ENCODE measurements at places on chromosomes 2 and 18.

DNA sequence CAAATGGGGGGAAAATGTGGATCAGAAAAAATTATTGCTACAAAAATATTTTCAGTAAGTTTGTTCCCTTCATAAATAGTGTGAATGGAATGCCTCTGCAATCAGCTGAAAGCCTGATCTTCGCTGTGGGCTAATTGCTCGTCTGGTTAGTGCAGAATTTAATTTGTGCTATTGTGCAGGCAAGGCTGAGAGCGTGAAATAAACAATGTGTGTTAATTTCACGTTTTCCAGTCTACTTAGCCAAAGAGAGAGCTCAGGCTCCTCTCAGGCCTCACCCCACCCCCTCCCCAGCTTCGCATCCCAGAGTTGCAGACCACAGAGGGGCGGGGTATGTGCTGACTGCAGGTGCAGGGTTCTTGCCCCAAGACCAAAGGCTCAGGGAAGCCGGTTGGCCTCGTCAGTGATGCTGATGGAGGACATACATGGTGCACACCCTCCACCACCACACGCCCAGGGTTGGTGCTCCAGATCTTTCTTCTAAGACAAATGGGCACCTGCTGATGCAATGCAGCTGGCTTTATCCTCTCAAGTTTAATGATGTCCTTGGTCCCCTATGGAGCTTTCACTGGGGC, 302.6 kb upstream of the SLC14A2 start:
- DNase-seq = no peak

DNA sequence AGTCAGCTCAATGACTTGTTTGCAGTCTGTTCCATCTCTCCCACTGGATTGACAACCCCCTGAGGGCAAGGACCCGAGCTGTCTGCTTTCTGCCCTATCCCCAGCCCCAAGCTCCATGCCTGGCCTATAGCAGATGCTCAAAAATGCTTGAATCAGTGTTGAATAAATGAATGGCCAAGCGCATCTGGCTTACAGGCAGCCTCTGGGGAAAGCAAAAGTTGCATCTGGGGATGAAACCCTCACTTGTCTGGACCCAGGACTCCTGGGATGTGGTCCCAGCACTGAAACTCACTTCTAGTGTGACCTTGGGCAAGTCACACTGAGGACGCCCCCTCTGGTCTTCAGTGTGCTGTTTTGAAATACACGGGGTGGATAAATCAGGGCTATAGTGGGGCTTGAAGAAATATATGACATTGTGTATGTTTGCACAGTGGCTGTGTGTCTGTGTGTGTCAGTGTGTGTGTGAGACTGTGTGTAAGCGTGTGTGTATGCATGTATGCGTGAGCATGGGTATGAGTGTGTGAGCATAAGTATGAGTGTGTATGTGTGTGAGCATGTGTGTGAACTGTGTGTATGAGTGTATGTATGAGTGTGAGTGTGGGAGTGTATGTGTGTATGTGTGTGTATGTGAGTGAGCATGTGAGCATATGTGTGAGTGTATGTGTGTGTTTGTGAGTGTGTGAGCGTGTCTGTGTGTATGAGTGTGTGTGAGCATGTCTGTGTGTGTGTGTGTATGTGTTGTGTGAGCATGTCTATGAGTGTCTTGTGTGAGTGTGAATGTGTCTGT, 27.8 kb upstream of the TNS1 start:
- DNase-seq = no peak

DNA sequence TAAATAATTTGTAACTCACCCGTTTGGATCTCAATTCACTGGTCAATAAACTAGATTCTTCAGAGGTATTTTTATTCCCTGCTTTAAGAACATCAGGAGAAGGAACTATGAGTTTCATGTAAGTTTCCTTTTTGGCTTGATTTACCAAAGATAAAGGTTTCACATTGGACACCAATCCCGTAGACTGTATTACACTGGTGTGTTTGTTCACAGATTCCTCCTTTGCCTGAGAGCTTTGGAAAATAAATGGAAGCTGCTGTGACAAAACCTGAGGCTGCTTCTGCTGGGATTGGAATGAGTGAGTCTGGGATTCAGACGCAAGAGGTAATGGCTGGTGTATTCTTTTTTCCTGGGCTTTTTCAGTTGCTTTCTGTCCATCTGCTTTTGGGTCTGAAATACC, 151.8 kb upstream of the WDSUB1 start:
- no peak for DNase-seq

GRCh38 chr2:165428926-165429325, 40.6 kb upstream of the CSRNP3 start:
- no peak for DNase-seq

DNA sequence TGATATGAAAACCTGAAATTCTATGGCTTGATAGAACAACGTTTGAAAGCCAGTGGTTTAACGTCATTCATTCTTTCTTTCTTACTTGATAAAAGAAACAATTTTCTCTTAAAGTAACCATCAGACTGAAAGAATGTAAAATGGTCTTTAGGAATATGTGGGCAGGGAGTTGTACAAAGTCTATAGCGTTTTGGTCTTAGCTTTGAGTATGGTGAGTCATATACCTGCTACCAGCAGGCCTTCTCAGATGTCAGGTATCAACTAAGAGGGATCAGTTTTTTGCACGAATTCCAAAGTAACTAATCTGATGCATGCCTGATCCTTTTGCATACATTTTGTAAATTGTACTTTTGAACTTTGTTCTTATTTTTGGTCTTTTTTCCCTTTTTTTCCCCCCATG, 101.5 kb upstream of the DSEL start:
- DNase-seq = no peak

GRCh38 chr2:189406586-189407233, 34.6 kb upstream of the WDR75 start:
- DNase-seq = no peak

DNA sequence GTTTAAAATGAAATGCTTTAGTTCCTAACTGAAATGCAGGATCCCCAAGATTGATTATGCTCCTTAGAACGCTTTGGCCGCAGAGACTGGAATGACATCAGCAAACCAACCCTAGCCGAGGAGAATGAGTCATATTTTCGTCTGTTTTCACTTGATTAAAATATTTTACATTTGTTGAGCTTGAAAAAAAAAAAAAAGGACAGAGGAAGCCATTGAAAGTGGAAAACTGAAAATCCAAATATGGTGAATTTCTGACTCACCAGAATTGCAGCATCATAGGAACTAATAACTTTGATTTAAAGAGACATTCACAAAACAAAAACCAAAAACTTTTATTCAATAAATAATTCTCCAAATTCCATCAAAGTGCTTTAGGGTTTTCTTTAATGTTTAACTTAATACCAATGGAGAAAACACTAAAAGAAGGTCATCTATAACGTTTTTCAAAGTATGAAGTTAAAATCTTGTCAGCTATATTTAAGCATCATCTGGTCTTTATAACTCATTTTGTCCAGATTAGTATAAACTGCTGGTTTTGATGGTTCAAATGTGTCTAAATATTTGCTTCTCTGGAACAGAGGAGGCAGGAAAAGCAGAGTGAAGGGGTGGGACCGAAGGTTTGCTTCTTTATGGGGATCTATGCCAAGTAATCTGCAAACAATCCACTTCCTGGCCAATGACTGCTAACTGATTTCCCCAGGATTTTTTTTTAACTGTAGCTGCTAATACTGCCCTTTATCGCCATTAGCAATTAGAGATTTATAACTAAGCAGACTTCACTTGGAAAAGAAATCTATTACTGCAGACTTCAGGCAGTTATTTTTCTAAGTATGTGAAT, 30.9 kb upstream of the COL5A2 start:
- peak; percentile 90 for DNase-seq

- DNase-seq = no peak
Observed at GRCh38 chr2:39608686-39609441, 56.9 kb upstream of the TMEM178A start.

GRCh38 chr2:152246686-152247336, 71.2 kb upstream of the STAM2 start:
- DNase-seq = no peak

- no peak for DNase-seq
Observed at GRCh38 chr2:237927135-237927534, 39.7 kb upstream of the UBE2F start.

DNA sequence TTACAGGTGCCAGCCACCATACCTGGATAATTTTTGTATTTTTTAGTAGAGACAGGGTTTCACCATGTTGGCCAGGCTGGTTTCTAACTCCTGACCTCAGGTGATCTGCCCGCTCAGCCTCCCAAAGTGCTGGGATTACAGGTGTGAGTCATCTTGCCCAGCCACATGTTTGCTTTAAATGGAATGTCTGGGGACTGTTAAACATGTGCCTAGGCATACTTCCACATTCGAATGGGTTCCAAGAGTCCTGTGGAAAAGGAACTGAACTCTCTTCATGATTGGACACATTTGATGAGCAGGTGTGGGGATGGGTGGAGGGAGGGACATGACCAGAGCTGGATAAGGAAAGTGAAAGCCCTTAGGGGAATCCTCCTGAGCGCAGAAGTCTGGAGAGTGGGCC, 58.4 kb upstream of the GREB1L start:
- peak; percentile 25 for DNase-seq

GRCh38 chr2:16126517-16127275, 186.3 kb downstream of the MYCN start:
- peak; percentile 61 for DNase-seq

DNA sequence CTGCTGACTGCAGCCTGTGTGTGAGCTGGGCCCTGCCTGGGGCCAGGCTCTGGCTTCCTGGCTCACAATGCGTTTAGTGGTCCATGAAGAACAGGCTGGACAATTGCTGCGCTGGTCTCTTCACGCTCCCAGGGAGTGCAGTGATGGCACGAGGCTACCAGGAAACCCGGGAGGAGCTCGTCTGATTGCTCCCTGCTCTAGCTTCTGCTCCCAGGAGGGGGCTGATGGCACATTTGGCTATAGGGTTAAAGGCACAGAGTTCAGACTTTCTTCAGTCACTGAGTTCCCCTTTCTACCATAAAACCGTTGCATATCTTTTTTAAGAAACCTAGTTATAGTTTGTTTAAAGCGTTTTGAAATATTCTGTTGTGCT, 60.1 kb downstream of the KCNF1 start:
- no peak for DNase-seq

- DNase-seq = peak; percentile 46
Observed at GRCh38 chr2:237702441-237703391, 75.3 kb downstream of the LRRFIP1 start.

- DNase-seq = no peak
Observed at GRCh38 chr2:58862244-58862643, 621.1 kb upstream of the FANCL start.

DNA sequence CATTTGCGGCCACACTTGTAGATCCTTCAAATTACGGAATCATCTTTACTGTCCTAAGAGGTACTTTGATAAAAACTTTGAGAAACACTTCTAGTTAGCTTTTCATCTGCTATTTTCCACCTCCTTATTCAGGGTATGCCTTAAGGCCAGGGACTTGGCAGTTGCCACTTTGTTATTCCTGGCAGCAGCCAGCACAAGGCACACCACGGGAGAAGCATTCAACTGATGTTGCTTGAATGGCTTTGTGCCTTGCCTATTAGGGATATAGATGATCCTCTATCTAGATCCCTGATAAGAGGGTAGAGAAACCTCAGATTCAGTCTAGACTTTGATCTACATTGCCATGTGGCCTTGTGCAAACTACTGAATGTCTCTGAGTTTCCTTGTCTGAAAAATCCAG, 70.3 kb upstream of the EPHA4 start:
- DNase-seq = no peak

DNA sequence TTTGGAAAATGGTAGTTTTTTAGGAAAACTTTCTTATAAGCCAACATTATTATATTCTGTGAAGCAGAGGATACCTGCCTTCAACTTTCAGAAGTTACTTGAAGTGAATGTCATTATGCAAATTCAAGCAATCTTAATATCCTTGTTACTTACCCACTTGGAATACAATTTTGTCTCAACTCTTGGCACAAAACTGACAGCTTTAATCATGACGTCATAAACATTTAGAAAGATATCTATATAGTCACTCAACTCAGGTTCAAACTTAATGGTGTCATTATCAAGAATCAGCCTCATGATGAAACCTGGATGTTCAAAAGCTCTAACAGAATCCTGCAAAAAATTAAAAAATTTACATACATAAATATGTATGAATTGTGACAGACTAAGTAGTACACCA, 68.1 kb downstream of the DNAH7 start:
- DNase-seq = no peak

GRCh38 chr18:57559314-57559713, 27.2 kb downstream of the FECH start:
- DNase-seq = no peak

DNA sequence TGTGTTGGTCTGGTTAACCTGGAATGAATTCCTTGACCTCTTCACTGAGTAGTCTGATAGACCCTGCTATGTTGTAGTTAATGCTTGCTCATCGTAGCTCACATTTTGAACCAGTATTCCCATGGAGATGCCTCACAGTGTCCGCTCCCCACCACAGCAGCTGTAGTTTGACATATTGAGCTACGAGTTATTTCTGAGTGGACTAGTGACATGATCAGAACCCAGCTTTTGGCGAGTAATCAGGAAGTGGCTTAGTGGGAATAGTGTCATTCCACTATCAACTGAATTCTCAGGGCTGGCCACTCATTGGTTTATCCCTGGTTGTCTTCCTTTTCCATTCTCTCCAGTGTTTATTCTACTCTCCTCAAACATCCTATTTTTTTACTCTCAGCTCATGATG, 102.7 kb downstream of the MYO1B start:
- no peak for DNase-seq

GRCh38 chr2:162018530-162018929, 55.5 kb downstream of the DPP4 start:
- DNase-seq = no peak

DNA sequence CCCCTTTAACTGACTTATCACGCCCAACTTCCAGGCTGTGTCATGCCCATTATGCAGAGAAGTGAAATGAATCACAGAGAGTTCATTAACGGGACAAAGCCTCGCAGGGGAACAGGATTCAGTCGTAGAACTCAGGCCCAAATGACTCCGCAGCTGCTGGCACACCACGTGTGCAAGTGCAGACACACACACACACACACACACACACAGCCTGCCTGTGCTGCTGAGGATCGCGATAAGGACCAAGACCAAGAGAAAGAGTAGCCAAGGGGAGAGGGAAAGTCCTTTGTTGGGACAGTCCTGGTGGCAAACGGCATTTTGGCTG, 90.0 kb upstream of the TAF1B start:
- peak; percentile 98 for DNase-seq

- DNase-seq = no peak
Observed at GRCh38 chr18:51170664-51171063, 26.8 kb downstream of the MEX3C start.

- DNase-seq = no peak
Observed at GRCh38 chr2:239590276-239590675, 189.5 kb upstream of the HDAC4 start.

- DNase-seq = no peak
Observed at GRCh38 chr2:236627193-236627592, 57.6 kb downstream of the ACKR3 start.

All from mammary epithelial cell (primary cell).